GM06990 (cell line): ENCODE measurements at places on chromosomes 6 and 20.

GRCh38 chr6:79084693-79085092 lies 6.6 kb upstream of the PHIP start:
- DNase-seq, result no peak

GRCh38 chr6:146923205-146923833 lies 280.9 kb upstream of the STXBP5 start:
- no peak for DNase-seq

- DNase-seq, result no peak
Measured at GRCh38 chr20:40678286-40678875, 10.7 kb downstream of the MAFB start.

GRCh38 chr20:13297147-13297899 lies 76.2 kb downstream of the ISM1 start:
- DNase-seq, result no peak

DNA sequence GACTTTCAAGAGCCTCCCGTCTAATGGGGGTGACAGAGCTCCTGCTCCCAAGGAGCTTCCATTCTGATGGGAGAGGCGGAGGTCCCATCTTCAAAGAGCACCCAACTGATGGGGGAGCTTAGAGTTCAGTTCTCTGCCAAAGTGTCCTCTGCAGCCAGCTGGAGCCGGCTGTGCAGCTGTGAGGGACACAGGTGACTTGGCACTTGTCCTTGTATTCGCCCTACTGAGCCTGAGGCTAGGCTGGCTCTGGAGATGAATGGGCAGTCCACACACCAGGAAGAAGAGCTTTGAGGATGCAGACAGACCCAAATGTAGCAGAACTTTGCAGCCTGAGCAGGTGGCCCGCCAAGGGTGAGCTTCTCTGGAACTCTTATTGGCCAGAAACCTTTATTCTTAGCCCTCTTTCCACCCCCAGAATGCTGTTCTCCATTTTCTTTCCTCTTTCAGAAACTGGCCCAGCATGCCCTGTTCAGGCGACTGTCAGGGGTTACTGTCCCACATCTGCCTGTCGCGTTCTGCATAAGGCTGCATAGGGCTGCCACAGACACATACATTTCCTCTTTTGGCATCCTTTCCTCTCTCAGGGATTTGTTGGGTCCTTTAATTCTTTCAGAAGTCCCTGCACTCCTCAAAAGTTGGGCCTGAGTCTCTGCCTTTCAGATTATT lies 108.7 kb upstream of the LRFN2 start:
- no peak for DNase-seq

GRCh38 chr6:21999012-21999528 lies 297.8 kb downstream of the PRL start:
- no peak for DNase-seq

- peak; percentile 80 for DNase-seq
Measured at GRCh38 chr20:63736893-63737694, 630 bp downstream of the LIME1 start.

GRCh38 chr6:107305391-107305790 lies 154.0 kb downstream of the PDSS2 start:
- no peak for DNase-seq

GRCh38 chr6:83057705-83058321 lies 7.8 kb downstream of the UBE3D start:
- DNase-seq, result no peak

GRCh38 chr6:77036400-77036799 lies 426.9 kb downstream of the HTR1B start:
- DNase-seq, result no peak

- DNase-seq, result no peak
Measured at GRCh38 chr20:542777-543368, 717 bp downstream of the CSNK2A1 start.

DNA sequence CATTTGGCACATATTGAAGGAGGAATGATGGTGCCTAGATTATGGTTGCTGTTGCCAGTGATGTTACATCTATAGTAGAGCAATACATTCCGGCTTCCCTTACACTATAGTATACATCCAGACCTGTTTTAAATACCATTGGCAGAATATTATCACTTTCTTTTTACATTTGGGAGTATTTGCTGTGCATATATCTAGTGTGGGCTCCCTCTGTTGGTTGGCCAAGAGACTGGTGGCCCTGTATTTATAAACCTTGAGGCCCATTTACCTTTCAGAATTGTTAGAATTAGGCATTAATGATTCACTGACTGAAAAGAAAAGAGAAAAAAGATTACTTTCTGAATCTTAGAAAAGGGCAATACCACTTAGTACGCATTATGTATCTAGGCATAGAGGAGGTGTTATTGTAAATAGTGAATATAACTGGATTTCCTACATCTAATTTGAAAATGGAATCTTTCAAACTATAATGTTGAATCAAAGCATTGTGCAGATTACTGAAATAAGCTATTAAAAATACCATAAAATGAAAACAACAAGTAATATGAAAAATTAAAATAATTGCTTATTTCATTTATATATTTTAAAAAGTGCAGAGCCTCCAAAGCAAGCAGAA lies 628.8 kb upstream of the MAN1A1 start:
- no peak for DNase-seq

GRCh38 chr6:113147544-113147943 lies 709.6 kb upstream of the MARCKS start:
- DNase-seq, result peak; percentile 13

DNA sequence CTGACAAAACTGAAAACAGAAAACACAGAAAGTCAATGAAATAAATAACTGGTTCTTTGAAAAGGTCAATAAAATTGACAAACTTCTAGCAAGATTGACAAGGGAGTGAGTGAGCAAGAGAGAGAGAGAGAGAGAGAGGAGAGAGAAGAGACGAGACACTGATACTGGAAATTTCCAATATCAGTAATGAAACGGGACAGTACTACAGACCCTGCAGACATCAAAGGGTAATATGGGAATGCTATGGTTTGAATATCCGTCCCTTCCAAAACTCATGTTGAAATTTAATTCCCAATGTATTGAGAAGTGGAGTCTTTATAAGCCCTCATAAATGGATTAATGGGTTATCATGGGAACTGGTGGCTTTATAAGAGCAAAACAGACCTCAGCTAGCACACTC lies 3.8 kb downstream of the TTI1 start:
- DNase-seq, result no peak

DNA sequence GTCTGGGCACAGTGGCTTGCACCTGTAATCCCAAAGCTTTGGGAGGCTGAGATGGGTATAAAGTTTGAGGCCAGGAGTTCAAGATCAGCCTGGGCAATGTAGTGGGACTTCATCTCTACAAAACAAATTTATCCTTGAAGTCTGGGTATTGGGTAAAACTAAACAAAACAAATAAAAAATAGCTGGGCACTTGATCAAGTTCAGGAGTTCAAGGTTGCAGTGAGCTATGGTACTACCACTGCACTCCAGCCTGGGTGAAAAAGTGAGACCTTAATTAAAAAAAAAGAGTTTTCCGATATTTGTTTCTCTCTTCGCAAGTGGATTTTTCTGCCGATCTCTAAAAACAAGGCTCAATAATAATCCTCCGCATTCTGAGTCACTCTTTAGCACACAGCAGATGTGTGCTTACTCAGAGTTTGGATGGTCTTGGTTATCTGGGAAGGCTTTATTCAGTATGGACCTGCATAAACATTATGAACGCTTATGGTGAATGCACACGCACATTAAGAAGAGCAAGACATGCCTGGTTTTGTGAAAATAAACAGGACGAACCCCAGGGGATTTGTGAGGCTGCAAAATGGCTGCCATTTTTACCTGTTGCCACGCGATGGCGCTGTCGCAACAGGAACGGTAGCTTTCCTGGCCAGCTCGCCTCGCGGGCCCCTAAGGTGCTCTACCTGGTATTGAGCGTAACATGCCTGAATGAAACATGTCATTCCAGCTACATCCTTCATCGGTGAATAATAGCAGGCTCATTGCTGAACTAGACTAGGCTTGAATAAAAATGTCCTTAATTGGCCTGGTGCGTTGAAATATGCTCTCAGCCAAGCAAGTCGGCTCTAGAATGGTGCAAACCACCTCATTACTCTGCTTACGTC lies 6.0 kb downstream of the OPN5 start:
- peak; percentile 15 for DNase-seq

DNA sequence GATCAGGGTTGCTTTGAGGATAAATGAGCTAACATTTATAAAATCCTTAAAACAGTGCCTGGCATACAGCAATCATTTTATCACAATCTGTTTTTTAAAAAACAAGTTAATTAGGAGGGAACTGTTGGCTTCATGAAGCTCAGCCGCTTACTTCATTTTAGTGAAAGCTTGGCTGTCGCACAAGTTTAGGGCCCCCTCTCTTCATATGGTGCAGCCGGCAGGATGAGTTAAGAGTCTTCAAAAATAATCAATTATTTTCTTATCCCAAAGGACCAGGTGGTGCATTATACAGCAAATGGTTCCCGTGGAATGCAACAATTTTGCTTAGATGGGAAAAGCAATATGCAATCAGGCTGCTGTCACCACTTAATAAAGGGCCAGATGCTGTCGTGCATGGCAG lies 57.4 kb upstream of the PROKR2 start:
- DNase-seq, result no peak

- DNase-seq, result no peak
Measured at GRCh38 chr6:24004659-24005058, 121.4 kb upstream of the NRSN1 start.

GRCh38 chr6:43405354-43405753 lies 22.0 kb upstream of the ABCC10 start:
- DNase-seq, result no peak

DNA sequence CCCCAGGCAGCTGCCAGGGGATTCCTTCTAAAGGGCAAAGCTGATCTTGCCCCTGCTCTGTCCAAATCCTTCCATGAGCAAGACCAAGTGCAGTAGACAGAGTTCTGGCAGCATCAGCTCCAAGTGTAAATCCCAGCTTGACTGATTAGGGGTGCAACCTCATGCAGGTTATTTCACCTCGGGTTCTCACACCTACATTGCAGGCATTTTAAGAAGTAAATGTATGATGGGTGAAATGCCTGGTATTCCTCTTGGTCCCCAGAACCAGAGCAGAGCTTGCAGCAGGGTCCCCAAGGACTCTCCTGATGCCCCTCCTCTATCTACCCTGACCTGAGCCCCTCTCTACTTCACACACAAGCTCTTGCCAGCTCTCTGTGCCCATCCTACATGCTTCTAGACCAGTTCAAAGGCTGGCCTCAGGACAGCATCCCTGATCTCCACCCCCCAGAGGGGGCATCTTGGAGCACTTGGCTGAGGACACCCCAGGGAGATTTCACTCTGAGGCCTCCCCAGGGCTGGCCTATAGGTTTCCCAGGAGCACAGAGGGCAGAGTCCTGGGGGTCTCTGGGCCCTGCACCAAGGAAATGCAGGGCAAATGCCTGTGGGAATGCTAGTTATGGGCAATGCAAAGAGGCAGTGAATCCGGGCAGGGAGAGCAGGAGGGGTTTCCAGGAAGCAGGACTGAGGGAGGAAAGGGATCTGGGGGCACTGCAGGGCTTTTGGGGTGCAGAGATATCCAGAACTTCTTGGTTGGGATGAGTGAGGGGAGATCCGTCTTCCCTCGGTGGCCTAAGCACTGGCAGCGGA lies 1.0 kb downstream of the LZTS3 start:
- DNase-seq, result no peak

GRCh38 chr20:8425802-8426201 lies 293.7 kb downstream of the PLCB1 start:
- DNase-seq, result no peak

- no peak for DNase-seq
Measured at GRCh38 chr6:122649701-122650100, 39.5 kb downstream of the PKIB start.

GRCh38 chr6:16822529-16822928 lies 61.3 kb upstream of the ATXN1 start:
- no peak for DNase-seq

DNA sequence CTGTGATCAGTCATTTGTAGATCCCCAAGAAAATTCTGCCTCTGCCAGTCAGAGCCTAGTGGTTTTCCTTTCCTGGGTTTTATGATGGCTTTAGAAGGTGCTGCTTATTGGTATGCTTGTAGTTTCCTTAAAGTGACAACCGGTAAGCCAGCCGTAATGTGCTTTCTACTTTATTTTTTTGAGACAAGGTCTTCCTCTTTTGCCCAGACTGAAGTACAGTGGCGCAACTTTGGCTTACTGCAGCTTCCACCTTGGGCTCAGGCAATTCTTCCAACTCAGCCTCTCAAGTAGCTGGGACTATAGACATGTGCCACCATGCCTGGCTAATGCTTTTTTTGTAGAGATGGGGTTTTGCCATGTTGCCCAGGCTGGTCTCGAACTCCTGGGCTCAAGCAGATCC lies 23.5 kb downstream of the MCM8 start:
- DNase-seq, result no peak

DNA sequence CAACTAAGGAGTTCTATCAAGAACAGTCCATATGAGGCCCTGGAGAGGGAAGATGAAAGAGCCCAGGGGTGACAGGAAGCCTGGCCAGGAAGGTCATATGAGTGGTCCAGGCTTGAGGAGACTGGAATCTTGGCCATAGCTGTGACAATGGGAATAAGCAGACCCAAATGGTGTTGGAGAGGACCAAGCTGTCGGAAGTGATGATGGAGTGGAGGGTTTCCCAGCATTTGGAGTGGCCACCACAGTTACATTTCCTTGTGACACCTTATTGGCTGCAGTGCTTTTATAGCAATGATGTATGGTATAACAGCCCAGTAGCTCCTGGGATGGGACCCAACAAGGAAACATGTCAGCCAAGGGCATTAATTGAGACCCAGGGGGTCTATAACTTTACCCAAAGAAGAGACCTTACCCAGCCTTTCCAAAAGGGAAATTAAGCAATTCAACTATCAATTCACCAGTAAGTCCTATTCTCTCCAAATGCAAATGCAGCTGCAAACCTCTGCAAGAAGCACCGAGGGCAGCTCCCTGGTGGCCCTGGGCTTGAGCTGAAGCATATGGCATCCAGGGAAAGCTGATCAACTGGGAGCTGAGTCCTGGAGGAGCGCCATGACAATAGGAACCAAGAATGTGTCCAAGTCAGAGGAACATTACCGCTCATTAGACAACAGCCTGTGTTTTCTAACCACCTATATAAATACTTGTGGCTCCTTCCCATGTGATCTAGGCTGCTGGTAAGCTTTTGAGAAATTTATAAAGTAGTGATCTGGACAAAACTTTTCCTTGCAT lies 219.4 kb downstream of the SOD2 start:
- no peak for DNase-seq

- DNase-seq, result no peak
Measured at GRCh38 chr20:19973961-19974629, 43.1 kb upstream of the NAA20 start.

DNA sequence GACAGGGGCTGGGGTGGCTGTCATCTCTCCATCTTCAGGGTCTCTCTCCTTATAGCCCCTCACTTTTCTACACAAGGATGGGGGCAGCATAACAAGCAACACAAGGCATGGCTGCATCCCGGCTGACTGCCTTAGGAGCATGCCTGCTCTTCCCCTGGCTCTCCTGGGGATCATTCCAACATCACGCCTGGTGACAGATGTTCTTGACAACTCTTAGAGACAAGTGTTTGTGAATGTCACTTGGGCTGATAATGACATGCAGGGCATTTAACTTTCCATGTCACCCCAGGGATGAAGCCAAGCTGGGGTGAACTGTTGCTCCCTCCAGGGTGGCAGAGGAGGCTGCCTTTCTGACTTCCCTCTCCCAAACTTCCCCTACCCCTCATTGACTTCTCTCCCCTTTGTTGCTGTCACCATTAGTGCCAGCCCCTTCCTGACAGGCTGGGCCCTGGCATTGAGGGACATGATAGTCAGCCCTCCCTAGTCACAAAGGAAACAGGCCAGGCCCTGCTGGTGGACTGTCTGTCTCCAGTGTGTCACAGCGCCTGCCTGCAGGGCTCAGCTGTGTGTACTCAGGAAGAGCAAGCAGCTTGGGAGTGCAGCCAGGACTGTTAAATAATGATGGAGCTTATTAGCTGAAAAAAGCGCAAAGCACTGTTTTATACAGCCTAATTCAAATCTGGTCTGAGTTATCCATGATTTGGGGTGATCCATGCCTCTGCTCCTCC lies 161.8 kb downstream of the LRFN2 start:
- no peak for DNase-seq
